ENCODE measurements at places on chromosomes 6 and 20. TPM values are rescaled to one million over a fixed set of nuclear protein-coding genes. Genes with fewer than 3 reads are reported as not detected.

DNA sequence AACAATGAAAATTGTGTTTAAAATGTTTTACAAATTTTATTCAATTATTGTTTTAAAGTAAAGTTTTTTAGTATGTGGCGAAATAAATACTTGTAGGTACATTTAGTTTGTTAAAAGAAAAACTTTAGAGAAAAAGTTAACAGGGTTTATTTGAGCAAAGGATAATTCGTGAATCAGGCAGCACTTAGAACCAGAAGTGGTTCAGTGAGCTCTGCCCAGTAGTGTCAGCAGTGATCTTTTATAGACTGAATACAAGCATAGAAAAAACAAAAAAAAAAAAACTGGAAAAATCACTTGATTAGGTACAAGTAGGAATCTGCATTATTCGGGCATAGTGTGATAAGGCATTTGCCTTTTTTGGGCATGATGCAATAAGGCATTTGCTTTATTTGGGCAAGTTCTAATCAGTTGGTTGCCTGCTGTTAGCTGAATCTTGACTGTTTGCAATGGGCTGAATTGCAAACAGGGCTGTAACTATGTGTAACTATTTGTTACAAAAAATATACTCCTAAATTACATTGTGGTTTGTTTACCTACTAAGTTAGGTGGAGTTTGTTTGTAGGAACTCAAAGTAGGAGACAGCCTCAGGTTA, 122.9 kb upstream of the MMS22L start:
- DNase-seq = no peak

BPIFB1 gene
- not detected for total RNA-seq

DNA sequence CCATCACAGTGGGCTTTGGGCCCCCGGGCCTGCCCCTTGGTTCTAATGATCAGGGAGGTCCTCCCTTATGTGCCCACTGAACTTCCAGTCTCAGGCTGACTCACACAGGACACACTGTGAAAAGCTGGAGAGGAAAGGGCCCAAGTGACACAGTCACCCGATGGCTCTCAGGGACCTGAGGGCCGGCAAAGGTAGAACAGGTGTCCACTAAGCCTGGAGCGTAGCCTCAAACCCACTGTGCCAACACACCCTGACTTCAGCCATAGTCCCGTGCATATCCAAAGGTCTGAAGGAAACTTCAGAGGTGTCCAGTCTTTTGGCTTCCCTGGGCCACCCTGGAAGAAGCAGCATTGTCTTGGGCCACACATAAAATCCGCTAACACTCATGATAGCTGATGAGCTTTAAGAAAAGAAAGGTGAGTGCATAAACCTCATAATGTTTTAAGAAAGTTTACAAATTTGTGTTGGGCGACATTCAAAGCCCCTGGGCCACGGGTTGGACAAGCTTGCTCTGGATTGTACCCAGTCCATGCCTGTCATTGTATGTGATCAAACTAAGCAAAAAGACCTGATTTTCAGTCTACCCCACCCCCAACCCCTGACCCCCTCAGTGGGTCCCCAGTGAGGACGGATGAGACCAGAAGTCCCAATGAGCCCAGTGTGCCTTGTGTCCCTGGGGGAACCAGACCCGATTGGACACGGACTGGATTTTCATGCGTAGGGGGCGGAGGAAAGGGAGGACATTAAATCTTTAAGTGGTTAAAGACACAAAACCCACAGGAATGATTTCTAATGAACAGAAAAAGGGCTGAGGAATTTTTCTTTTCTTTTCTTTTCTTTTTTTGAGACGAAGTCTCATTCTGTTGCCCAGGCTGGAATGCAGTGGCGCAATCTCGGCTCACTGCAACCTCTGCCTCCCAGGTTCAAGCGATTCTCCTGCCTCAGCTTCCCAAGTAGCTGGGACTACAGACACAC, 6.1 kb downstream of the RAMACL start:
- DNase-seq = no peak

SAPCD1 gene
- total RNA-seq = 13.3 TPM

- no peak for DNase-seq
These were observed 258.6 kb downstream of the LAMA2 start for GRCh38 chr6:129141499-129141898.

- peak; percentile 12 for DNase-seq
These were observed 539 bp downstream of the TMEM200A start for GRCh38 chr6:130366107-130367005.

GRCh38 chr6:128966934-128967333, 84.0 kb downstream of the LAMA2 start:
- no peak for DNase-seq

DNA sequence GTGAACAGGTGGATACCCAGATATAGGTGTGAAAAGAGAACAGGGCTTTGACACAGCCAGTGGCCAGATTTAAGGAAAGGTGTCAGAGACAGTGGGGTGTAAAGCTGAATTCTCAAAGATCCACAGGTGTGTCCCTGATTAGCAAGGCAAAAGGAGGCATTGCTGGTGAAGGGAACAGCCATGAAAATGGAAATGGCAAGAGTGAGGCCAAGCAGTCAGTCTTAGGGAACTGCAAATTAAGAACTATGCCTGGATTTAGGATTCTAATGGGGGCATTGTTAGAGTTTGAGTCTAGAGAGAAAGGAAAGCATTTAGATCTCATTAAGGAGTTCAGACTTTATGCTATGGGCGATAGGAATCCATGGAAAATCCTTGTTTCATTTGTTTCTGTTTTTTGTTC, 789.2 kb downstream of the MAFB start:
- DNase-seq = no peak
